ENCODE measurements at places on chromosomes 6 and 20. TPM values are rescaled to one million over a fixed set of nuclear protein-coding genes. Genes with fewer than 3 reads are reported as not detected.

C6orf141 gene
- 70.0 TPM for total RNA-seq

OR2H2 gene
- total RNA-seq = not detected

TMEM74B gene
- 2.0 TPM for total RNA-seq

BANF2 gene
- total RNA-seq = not detected

POPDC3 gene
- 0.26 TPM for total RNA-seq

CDH26 gene
- 3.3 TPM for total RNA-seq

SLC22A16 gene
- not detected for total RNA-seq

SIRPD gene
- total RNA-seq = 0.40 TPM

- DNase-seq = no peak
Measured at GRCh38 chr20:39395478-39396291, 433.5 kb downstream of the DHX35 start.

DNA sequence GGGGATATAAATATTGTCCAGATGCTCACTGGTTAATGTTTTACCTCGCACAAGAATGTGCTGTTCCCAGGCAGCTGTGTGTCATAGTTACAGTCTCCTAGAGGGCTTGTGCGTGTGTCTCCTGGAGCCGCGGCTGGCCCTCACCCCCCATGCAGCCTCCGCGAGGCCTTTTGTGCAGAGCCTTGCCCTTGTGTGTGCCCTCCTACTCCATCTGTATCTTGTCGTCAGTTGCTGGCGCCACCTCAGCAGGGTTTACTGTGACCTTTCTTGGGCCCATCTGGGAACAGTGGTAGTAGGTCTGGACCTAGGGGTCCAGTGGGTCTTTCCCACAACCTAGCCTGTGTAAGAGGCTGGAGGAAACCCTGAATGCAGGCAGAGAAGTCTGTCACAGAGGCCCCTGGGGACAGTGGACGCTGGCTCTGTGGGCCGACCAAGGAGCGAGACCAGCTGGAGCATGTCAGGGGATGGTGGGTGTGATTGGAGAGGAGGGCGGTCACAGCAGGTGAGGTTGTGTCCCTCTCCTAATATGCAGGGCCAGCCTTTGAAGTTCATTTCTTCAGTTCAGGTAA lies 35.2 kb downstream of the PPP1R14C start:
- DNase-seq = no peak

- no peak for DNase-seq
Measured at GRCh38 chr6:170476360-170476759, 76.7 kb downstream of the PSMB1 start.

DNA sequence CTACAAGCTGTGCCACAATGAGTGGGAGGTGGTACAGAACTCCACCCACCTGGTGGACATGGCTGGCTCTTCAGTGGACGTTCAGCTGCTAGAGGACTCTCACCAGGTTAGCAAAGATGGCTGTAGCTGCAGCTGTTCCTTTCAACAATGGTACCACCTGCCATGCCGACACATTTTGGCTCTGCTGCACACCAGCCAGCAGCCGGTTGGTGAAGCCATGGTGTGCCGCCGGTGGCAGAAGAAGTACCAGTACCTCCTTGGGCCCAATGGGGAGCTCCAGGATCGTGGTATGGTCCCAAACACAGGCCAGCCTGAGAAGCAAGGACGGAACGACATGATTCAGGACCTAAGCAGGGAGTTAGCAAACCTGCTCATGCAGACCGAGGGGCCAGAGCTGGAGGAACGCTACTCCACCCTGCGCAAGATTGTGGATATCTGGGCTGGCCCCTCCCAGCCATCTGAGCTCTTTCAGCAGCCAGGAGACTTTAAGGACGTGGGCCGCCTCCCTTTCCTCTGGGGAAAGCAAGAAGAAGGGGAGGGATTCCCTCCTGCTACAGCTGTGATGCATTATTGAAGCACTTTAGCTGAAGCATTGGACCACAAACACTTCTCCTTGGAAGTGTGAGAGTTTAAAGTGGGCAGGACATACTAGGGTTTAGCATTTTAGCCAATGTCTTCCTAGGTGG lies 2.8 kb upstream of the ZSWIM1 start:
- no peak for DNase-seq

- DNase-seq = no peak
Measured at GRCh38 chr20:50625986-50626677, 65.2 kb downstream of the RIPOR3 start.

GRCh38 chr20:12723811-12724210 lies 285.0 kb upstream of the SPTLC3 start:
- no peak for DNase-seq
